ENCODE measurements at places on chromosomes 16 and 17. TPM values are rescaled to one million over a fixed set of nuclear protein-coding genes. Genes with fewer than 3 reads are reported as not detected.

GRCh38 chr17:13353590-13353989 is 248.1 kb downstream of the HS3ST3A1 start:
- DNase-seq, result no peak

DNA sequence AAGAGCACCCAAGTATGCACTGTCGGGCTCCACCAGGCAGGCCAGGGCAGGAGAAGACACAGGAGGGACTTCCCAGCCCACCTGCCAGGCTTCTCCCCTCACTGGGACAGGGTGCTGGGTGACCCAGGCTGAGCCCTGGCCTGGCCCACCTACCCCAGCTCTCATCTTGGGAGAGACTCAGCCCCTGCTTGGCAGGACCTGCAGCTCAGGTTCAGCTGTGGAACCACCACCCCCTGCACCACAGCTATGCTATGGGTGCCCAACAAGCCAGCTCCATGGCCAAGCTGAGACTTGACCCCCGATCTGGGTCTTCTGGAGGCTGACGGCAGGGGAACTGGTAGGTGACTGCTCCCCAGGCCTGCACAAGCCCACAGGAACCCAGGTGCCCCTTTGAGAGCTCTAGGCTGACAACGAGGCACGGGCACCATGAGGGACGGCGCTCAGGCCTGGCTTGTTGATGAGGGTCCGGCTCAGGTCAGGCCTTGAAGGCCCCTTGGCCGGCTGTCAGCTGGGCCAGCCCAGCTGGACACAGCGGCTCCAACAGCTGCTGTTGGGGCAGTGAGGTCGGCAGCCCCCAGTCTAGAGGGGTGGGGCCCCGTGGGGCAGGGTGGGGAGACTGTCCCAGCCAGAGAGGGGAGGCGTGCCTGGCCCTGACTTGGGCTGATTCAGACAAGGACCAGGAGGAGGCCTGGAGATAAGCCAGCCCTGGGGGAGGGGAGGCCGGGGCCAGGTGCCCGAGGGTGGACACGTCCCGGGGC is 4.6 kb downstream of the RPUSD1 start:
- no peak for DNase-seq

GRCh38 chr17:17724307-17725010 is 43.2 kb downstream of the RAI1 start:
- peak; percentile 77 for DNase-seq

GRCh38 chr17:8066841-8067775 is 20.4 kb downstream of the ALOX12B start:
- no peak for DNase-seq

- no peak for DNase-seq
Measured at GRCh38 chr16:55439101-55439690, 39.8 kb upstream of the MMP2 start.

FZD2 gene
- polyA plus RNA-seq, result 27.2 TPM

DOC2A gene
- 0.80 TPM for polyA plus RNA-seq

Measured in muscle of back (tissue), 13 donors.